ENCODE measurements at places on chromosomes 13 and 19.

GRCh38 chr19:17411801-17412200, 6.4 kb upstream of the BST2 start:
- DNase-seq = no peak

DNA sequence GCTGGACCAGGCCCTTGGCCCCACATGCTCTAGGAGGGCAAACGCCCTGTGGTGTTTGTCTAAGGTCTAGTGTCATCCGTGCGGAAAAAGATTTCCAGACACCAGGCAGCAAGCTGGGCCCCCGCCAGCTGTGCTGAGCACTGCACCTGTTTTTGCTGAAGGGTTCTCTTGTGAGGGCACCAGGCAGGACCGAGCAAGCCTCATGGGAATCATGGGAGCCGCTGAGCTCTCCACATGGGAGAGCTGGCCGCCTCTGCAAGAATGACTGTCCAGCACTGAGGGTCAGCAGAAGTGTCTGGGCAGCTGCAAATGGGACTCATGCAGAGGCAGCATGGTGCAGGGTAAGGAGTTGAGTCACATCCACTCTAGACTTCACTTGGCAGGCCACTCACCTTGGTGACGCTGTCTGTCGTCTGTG, 12.0 kb downstream of the B3GNT8 start:
- no peak for DNase-seq

DNA sequence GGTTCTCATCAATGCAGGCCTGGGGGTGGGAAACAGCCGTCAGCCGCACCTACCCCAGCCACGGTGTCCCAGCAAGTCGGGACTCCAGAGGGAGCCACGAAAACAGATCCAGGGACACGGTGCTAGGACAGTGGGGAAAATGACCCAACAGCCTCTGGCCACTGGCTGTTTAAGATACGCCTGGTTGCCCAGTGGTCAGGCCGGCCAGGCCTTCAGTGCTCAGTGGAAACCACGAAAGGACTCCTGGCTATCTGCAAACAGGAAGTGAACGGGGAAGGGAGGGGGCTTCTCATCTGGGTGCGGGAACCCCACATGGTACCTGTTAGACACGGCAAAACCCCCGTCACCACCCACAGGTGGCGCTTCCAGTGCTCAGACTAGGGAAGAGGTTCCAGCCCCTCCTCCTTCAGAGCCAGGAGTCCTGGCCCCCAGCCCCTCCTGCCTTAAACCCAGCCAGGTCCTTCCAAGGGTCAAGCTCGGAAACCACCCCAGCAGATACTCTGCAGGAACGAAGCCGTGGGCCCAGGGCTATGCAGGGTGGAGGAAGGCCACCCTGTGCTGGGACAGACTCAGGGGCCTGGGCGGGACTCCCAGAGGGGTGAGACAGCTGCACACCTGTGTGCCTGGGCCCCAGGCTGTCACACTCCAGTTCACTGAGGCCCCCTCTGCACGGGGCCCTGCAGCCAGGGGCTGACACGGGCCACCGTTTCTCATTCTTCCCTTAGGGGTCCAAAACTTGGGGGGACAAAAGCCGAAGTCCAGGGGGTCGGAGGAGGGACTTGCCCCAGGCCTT, 4.5 kb downstream of the PPP1R12C start:
- DNase-seq = no peak

DNA sequence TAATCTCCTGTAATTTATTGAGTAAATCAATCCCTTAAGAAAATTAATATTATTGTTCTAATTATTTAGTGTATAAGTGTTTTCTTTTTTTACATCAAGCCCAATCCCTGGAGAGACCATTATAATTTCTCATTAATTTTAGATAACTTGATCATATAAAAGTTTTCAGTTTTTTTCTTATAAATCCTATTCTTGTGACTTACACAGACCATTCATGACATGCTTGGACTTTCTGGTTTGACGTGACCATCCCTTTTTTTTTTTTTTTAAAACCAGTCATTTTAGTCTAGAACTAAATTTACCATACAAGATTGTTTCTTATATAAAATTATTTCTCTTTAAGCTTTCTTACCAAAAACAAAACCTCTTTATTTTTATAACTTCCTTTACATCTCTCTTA, 5.4 kb upstream of the MTRF1 start:
- DNase-seq = no peak

- DNase-seq = no peak
These were observed 1183.3 kb downstream of the SLITRK1 start for GRCh38 chr13:82698941-82699340.

DNA sequence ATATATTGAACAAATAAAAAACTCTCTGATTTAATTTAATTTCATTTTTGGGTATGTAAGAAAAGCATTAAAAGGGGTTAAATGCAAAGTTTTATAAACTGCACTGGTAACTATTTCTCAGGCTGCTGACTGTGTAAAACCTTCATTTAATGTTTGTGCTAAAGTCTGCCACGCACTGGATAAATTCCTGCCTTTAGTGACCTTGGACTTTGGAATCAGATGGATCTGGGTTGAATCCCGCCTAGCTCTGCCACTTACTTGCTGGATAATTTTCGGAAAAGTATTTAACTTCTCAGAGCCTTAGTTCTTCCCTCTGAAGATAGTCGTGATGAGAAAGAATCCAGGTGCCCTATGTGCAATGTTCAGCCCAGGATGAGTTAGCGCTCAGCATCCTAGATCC, 58.6 kb downstream of the RASL11A start:
- DNase-seq = no peak

- no peak for DNase-seq
These were observed 261.5 kb upstream of the STARD13 start for GRCh38 chr13:33547035-33547434.

- no peak for DNase-seq
These were observed 111.4 kb upstream of the FRY start for GRCh38 chr13:31919971-31920726.

GRCh38 chr19:628168-628567, 5.2 kb downstream of the POLRMT start:
- DNase-seq = no peak
